ENCODE measurements at places on chromosomes 2 and 18.

DNA sequence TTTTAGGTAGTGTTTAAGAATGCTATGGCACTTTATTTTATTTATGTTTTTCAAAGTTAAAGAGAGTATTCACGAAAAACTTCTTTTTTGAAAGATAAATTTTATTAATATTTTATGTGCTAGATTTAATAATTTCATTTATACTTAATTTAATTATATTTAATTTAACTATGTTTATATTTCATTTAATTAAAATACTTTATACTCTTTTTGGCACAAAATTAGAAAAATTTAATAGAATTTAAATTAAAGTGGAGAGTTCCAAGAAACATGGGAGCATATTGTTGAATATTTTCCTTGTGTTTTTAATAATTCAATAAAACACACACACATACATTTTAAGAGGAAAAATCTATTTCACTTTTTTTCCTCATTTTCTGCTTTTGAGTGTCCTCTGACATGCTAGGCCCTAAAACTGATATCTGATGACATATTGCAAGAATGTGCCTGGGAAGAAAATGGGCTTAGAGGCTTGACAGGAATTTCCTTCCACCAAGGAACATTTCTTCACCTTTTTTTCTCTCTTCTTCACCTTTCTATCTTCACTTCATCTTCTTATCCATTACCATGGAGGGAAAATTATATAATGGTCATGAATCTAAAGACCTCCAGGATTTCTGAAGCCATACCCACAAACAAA lies 15.4 kb downstream of the ARHGAP28 start:
- no peak for DNase-seq

- DNase-seq = no peak
These were observed 79.5 kb downstream of the SLC8A1 start for GRCh38 chr2:40372283-40372985.

- no peak for DNase-seq
These were observed 33.0 kb downstream of the CYP26B1 start for GRCh38 chr2:72114693-72115051.

DNA sequence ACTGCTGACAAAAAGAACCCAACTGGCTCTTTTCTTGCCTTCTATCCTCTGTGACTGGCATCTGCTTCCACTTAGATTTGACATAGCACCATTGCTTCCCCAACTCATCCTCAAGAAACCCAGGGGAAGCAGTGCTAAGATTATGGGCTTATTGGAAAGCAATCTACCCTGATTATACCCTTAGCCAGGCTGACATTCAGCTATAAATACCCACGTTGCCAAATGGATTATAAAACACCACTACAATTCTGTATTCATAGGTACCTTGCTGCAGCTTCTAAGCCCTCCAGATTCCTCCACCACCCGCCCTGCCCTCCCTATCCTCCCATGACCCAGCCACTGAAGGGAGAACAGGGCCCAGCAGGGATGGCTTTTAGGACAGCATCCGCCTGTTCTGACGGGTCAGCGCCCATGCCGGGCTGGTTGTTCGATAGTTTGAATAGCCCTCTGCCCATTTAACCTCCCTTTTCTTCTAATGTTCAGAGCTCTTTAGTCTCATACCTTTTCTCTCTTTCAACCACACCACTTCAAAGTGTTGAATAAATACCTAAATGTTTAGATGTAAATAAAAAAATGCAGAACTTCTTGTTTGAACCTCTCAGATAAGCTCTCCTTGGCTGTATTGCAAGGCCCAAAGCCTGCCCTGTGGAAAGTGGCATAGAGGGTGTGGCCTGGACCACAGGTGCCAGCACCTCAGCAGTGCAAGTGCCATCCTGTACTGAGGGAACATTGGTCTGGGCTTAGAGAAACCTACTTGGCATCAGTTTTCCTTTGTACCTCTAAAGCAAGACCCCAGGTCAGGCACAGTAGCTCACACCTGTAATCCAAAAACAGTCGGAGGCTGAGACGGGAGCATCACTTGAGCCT lies 86.6 kb upstream of the RGPD5 start:
- DNase-seq = no peak

Data from NCI-H187 treated with DMSO at 0.1 percent for 48 hours (cell line).